ENCODE measurements at places on chromosomes 4 and X.

GRCh38 chr4:7514789-7515188 lies 80.1 kb upstream of the PSAPL1 start:
- DNase-seq: no peak

DNA sequence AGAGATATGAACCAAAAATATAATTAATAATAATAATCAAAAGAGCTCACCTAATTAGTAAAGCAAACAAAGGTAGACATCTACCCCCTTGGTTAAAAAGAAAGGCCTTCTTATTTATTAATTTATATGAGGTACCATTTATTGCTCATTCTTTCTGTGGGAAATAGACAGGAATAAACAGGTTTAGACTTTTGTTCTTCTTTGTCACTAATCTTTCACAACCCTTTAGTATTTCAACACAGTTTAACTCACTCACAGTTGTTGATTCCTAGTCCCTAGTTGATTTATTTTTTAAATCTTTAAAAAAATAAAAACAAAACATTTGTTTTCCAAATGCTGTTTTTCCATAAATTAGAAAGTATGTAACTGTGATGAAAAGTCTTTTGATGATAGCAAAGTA lies 5.6 kb downstream of the PPARGC1A start:
- DNase-seq: no peak

GRCh38 chr4:132502096-132502552 lies 647.0 kb upstream of the PCDH10 start:
- no peak for DNase-seq

DNA sequence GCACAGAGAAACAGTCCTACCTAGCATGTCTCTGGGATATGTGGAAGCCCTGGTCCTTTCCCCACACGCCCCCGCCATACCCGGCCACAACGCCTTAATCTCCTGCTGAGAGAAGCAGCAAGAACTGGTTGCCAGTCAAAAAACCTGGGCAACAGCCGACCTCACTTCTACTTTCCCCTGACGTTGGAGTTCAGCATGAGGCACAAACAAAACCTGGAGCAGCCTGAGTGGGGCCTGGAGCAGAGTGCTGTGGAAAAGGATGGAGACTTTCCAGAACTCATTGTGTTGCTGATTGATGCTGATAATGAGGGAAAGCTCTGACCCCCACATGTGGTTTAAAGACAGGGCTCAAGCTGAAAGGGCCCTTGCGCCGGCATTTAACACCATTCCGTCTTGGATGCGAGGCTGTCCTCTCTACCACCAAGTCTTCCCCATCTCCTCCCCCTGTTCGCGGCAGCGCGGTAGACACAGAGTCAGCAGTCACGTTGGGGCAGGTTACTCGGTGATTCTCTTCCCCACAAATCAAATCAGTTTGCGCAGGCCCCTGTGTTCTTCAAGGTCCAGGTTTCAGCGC lies 666 bp downstream of the CCDC158 start:
- DNase-seq: no peak

GRCh38 chrX:72030431-72030830 lies 101.3 kb downstream of the RTL5 start:
- DNase-seq: no peak

GRCh38 chr4:10599574-10599973 lies 85.0 kb downstream of the CLNK start:
- DNase-seq: no peak

GRCh38 chr4:79723507-79723906 lies 315.5 kb upstream of the GK2 start:
- no peak for DNase-seq

DNA sequence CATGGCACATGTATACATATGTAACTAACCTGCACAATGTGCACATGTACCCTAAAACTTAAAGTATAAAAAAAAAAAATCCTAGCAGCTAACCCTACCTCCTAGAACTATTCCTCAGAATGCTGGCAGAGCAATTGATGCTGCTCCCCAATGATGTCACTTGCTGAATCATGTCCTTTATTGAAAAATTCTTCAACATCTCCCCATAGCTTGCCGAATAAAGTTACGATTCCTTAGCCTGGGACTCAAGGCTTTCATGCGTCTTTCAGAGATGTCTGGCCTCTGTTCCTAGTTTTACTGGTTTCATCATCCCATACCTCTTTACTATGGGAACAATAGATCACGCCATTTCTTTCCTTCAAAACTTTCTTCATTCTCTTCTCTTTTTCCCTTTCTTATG lies 174.7 kb upstream of the FAT1 start:
- DNase-seq: no peak

DNA sequence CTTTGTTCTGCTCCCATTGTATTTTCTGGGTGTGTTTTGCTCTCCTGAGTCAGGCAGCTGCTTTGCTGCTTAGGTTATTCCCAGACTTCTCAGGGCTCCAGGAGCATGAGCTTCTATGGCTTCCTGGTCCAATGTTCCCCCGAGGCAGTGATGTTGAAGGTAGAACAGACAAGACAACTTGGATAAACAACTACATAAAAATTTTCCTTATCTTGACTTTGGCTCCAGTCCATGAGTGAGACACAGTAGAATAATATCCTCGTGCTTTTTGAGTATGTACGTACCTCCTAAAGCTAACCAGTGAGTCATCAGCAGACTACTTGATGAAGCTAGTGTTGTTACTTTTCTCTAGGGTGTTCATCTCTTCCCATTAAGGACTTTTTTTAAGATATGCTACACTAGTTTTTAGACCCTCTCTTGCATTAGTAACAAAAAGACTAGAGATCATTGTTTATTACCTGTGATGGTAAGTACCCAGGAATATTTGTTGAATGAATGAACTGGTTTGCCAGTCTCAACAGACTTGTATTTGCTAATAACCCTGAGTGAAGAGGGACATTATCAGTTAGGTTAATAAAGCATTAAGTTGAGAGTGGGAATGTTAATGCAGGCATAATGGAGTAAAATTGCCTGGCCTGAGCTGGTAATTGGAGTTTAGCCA lies 131.9 kb downstream of the FHIP1A start:
- no peak for DNase-seq

GRCh38 chr4:151679231-151679630 lies 81.6 kb downstream of the GATB start:
- DNase-seq: no peak

All from cortex of kidney (tissue), 1 donor.